ENCODE measurements at places on chromosomes 5 and 9.

GRCh38 chr5:140174014-140174413 lies 974 bp upstream of the CYSTM1 start:
- DNase-seq = no peak

- DNase-seq = no peak
Measured at GRCh38 chr9:108417726-108418125, 438.1 kb downstream of the ACTL7B start.

DNA sequence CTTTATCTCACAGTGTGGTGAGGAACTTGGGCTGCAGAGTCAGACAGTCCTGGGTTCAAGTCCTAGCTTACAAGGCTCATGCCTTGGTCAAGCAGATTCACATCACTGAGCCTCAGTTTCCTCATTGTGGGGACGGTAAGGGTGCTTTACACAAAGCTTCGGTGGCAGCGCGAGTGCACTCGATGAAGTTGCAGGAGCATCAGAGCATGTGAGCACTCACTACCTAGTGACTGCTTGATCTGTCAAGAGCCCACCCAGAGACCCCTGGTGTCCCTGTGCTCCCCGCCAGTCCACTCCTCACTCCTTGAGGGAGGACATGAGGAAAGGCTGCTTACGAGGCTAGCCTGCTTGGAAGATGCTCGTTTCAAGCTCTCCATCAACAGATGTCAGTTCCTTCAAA lies 56.2 kb upstream of the GARNL3 start:
- no peak for DNase-seq

DNA sequence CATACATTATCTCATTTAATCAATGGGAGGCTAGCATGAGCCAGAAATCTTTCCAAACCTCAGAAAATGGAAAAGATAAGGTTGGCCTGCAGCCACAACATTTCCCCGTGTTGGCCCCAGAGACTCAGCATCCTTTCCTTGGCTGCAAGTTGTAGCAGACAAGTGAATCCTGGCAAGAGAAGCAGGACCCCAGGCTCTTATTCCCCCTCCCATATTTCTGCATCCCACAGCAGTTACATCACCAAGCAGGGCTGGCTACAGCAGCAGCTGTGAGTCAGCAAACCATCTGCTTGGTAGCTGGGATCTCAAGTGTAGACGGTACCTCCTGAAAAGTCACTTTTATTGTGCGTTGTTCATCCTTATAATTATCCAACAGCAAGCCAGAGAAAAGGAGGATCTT lies 212.4 kb downstream of the GNA14 start:
- no peak for DNase-seq

- no peak for DNase-seq
Measured at GRCh38 chr5:42436051-42436450, 12.8 kb downstream of the GHR start.

GRCh38 chr5:57499262-57500050 lies 16.8 kb upstream of the ACTBL2 start:
- no peak for DNase-seq

DNA sequence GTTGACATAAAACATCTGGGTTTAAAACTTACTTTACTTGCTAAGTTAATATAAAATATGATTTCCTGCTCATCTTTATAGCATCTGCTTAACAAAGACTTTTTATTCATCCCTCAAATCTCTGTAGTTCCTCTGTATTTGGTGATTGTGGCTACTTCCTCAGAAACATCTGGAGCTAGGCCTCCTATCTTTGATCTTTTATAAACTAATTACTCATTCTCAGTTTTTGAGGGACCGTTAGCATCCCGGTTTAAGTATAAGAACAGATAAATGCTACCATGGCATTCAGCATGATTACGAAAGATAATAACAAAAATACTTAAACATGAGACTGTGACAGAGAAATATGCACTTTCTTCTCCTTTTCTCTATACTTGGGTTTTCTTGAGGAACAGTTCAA lies 85.3 kb downstream of the SLC38A9 start:
- DNase-seq = no peak

DNA sequence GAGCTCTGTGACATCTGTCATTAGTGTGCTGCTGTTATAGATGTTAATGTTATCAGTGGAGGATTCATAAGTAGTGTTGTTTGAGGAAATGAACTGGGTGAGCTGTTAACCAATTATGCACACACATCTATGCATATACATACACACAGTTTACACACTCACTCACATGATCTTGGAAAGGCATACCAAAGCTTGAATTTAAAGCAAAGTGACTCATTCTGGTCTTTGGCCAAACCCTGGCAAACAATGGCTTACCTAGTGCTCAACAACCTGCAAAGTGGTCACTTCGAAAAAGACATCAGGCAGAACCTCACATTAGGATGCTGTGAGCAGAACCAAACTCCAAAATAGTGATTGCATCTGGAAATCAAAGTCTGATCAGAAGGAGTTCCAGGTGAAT lies 1037.3 kb upstream of the CDH6 start:
- no peak for DNase-seq

DNA sequence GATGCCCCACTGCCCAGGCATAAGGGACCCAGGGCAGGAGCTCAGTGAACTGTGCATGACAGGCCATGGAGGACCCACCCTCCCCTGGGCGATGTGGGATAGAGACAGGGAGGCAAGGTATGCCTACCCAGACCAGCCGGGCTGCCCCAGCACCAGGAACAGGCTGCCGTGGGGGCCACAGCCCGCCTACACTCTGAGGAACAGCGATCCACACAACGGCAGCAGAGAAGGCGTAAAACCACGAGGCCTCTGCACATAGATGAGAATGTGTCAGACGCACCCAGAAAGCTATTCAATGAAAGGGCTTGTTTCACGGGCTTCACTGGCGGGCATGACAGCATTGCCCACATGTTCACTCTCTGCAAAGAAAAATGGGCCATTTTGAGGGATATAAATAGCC lies 49.5 kb downstream of the SEMA4D start:
- no peak for DNase-seq

DNA sequence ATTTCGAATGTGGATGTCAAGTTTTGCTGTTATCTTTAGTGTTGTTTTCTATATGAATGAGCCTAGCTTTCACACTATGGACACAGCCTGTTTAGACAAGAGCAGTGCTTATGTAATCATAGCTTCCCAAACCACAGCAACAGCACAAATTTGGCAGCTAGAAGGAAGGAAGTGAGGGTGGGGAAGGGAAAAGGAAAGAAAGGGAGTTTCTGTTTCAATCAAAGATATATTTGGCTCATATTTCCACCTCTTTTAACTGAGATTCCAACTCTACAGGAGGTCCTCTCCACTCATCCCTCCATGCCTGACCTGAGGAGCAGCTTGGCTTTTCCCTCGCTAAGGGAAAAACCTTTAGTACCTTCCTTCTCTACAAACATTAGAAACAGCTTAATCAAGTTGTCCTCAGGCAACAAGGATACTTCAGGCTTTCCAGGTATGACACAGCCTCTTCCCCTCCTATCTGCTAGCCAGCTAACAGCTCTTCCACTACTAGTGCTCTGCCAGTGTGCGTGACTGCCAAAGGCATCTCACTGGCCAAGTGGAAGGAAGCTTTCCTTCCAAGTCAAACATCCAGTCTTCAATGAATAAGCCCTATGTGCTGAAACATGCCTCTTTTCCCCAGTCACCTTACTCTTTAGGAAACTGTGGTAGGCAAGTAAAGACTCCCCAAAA lies 268.6 kb upstream of the PTGER4 start:
- DNase-seq = no peak

DNA sequence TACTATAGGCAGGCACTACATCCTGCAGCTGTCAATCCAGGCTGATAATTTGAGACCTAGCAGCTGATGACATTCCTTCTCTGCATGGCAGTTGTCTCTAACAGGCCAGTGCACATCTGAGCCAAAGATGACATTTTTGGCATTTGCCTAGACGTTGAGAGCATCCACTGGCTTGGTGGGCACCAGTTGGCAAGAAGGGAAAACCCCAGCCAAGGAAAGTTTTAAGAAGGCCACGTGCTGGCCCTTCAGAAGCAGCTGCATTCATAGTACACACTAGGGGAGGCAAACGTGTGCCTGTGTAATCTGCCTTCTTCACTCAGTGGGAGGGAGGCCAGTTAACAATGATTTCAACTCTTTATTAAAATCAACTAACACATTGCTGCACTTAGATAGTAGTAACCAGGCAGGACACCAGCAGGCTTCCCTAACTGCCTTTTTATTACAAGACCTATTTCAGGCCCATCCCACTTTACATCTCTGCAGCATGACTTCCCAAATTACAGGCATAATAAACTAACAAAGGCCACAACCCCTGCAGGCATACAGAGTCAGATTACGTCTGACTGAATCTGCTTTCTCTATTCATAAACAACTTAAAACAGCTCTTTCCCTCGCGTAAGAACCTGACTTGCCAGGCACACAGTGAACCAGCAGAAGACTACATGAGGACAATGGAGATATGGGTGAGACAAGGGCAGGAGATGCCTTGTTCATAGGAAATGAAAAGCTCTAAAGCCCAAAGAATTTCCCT lies 576.3 kb downstream of the PDE4D start:
- no peak for DNase-seq

GRCh38 chr9:135969064-135969683 lies 8.0 kb upstream of the UBAC1 start:
- DNase-seq = no peak

DNA sequence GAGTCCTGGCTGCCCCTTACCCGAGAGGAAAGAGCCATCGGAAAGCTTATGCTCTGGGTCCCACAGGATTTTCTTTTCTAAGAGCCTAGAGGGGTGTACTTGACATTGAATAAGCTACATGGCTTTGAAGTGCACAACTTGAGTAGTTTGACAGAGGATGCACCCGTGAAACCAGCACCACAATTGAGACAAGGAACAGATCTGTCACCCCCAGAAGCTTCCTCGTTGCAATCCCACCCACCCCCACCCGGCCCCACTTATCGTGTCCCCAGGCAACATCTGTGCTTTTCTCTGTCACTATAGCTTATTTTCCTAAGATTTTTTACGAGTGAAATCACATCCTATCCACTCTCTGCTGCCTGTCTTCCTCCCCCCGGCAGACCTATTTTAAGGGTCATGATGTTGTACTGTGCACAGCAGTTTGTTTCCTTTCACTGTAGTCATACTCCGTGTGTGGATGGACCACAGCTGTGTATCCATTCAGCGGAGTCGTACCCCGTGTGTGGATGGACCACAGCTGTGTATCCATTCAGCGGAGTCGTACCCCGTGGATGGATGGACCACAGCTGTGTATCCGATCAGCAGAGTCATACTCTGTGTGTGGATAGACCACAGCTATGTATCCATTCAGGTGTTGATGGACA lies 8.8 kb upstream of the FCN2 start:
- no peak for DNase-seq

DNA sequence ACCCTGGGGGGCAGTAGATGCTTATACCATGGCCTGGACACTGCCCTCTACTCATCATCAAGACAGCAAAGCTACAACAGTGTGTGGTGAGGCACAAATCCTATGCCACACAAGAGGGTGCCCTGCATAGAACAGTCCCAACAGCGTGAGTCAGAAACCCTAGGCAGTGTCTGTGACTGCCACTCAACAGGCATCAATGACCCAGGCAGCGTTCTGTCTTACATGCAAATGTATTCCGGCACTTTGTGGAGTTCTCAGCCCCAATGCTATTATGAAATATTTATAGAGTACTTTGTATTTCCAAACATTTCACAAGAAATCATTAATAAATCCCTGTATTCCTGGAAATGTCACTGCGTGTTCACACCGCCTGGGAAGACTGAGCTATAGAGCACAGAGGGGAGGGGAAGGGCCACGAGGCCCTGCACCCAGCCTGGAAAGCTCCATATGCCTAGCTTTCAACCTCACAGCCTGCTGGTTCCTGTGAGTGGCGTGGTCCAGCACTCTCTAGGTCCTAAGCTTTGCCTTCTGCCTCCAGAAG lies 77.7 kb downstream of the NIPSNAP3B start:
- no peak for DNase-seq

- DNase-seq = no peak
Measured at GRCh38 chr5:158921441-158922262, 178.1 kb downstream of the EBF1 start.

DNA sequence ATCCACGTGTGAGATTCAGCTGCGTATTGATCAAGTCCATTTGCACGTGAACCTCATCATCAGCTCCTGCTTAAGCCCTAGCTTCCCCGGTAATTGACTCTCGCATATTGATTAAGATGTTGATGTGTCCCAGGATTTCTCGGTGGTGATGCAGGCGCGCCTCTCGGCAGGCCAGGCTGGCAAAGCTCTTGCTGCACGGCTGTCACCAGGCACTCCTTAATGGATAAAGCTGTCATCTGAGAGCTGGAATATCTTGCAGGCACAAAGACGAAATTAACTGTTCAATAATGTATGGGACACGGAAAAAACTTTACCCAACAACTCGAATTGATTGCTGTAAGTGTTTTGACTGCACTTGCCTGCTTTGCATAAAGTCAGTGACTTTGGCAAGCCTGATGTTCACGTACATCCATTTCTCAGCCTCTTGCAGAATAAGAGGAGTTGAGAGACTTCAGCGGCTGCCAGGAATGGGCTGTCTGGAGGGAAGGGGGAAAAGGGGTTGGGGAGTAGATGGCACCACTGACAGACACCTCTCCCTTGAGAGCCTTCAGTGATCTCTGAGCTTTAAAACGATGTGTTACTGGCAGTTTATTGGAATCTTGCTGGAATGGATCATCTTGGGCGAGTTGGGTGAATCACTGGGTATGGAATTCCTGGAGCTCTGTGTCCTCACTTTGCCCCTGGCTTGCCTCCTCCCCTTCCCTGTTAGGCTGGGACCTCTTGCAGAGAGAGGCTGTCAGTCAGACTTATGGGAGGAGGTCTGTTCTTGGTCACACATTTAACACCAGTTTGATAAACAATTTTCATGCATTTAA lies 650.3 kb downstream of the CCDC171 start:
- DNase-seq = no peak

DNA sequence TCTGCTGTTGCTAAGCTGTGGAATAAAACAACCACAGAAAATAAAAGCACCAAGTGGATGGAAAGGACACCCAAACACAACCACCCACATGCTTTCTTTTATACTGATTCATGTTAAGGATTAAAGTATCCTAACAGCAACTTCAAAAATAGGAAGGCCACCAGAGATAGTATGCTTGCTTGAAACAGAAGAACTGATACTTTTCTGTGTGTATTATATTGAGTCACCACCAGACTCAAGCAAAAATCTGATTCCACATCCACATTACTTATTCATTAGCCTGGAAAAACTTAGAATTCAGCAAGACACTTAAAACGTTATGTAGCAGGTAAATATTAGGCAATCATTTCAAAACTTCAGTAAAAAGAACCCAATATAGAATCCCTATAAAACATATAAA lies 52.3 kb downstream of the ZDHHC21 start:
- no peak for DNase-seq

DNA sequence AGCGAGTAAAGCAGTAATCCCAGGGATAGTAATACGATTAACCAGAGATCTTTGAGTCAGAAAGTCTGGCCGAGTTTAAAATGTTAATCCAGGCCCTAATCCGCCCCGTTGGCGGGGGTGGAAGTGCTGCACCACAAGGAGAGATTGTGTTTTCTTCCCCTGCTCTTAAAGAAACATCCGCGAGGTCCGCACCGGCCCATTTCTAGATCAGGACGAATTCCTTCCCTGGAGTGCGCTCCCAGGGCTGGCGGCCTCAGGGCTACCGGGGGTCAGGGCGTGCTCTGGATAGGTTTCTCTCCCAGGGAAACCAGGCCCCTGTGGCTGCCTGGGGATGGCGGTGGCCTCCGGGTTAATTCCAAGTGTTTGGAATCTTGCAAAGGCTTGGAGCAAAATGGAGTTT lies 9.3 kb upstream of the NEUROG1 start:
- DNase-seq = no peak
